ENCODE measurements at places on chromosomes 3 and 15.

DNA sequence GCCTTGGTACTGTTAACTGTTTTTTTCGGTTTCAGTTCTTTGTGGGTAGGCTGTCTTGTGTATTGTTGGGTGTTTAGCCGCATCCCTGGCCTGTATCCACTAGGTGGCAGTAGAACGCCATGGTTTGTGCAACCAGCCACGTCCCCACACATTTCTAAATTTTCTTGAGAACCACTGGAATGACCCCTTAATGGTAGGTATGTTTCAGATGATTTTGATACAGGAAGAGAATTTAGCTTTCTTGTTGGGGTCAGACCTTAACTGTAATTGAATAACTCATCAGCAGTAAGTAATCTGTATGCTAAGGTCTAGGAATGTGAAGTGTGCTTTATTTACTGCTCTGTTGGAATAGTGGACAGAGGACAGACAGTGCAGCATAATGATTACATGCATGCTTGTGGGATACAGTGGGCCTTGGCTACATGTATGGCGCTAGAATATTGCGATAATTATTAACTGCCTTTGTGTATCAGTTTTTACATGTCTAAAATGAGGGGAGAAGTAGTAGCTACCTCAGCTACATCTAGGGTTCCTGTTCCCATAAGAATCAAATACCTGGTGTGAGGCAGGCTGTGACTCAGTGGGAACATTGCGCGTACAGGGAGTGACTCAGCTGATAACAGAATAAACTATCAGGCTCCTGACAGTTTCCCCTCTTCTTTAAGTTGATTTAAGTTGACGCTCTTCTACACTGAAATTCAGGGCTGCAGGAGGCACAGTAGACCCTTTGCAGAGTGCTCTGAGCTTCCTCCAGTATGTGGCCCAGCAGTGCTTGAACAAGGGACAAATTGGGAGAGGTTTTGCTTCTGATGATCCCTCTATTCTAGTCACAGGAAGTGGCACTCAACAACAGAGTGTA is 25.0 kb upstream of the GPR171 start:
- peak; percentile 85 for DNase-seq

DNA sequence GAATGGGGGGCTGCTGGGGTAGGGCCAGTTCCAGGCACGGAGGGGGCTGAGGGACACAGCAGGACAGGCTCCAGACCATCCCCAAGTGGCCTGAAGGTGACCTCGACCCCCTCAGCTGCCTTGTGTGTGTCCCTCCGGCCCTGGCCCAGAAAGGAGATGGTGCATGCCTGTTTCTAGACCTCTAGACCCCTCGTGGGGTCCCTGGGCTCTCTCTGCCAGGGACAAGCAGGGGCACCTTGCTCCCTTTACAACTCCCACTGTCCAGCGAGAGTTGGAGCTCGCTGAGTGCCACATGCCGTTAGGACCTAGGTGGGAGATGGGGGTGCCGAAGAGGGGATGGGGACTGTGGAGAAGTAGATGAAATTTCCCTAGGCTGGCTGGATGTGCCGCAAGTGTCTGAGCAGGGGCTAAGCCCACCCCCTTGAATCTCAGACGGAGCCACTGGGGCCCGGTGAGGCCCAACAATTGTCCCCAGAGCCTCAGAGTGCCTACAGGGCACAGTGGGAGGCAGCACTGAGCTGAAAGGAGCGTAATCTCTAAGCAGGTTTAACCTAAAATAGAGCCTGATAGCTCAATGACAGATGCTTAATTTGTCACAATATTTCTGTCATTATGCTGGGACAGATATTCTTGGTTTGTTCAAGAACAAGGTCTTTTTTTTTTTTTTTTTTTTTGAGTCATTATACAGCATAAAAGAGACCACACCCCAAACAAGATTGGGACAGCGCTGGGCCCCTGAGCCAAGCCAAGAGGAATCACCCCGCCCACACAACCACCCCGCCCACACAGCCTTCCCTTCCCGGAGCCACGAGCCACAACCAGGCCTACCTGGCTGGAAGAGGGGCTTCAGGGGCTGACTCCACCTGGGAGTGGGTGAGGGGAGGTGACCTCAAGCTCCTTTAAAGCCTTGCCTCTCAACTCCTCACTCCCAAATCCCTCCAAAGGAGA is 23.6 kb upstream of the KLF13 start:
- no peak for DNase-seq

- no peak for DNase-seq
Observed at GRCh38 chr3:146128939-146129338, 32.0 kb downstream of the PLOD2 start.

DNA sequence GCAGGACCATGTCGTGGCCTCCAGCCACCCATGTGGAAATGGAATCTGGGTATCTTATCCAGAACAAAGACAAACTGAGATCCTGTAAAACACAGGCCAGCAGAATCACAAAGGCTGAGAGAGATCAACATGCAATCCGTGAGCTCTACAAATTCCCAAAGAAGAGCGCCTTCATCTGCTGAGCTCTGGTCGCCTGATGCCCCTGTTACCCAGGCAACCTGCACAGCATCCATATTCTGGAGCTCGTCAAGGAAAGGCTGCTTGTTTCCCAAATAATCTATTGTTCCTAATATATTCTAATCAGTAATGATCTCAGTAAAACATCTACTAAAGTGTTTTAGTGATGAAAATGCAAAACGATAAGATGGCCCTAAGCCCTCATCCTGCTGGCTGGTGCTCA is 133.6 kb downstream of the OCA2 start:
- DNase-seq: no peak

DNA sequence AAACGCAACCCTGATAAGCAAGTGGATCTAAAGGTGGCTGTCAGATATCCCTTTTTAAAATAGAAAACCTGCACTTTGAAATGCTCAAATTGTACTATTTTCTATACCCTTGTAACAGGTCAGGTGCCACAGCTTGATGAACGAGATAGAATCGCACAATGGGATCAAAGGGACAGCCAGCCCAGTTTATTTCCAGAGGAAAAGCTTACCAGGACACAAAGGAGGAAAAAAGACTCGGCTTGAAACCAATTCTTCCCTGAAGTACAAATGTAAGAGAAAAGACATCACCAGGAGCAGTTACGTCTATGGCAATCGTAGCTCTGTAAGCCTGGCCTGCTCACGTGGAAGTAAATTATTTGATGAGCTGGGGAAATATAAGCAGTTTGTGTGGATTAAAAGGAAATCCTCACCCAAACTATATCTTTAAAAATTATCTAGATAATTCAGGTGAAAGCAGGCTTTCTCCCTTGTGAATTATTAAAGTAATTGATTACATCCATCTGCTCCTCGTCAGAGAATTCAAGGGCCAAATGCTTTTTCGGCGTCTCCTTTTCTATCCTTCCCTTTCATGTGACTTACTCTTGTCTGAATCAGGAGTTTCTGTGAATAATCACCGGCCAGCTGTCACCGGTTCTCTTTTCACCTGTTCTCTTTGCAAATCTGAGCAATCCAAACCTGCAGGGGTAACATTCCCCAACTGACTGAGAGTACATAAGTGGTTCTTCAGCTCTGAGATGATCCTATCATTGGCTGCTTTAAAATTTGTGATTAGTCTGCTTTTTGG is 339.2 kb upstream of the ONECUT1 start:
- DNase-seq: no peak

- no peak for DNase-seq
Observed at GRCh38 chr3:67416703-67417102, 237.7 kb downstream of the SUCLG2 start.

GRCh38 chr15:96354731-96355567 is 24.4 kb downstream of the NR2F2 start:
- DNase-seq: no peak

- no peak for DNase-seq
Observed at GRCh38 chr3:57758686-57759085, 2.6 kb downstream of the SLMAP start.

GRCh38 chr3:132222868-132223538 is 94.2 kb upstream of the ACP3 start:
- DNase-seq: no peak

GRCh38 chr15:52337198-52337853 is 41.7 kb upstream of the MYO5C start:
- no peak for DNase-seq
